ENCODE measurements at places on chromosomes 12 and 14. TPM values are rescaled to one million over a fixed set of nuclear protein-coding genes. Genes with fewer than 3 reads are reported as not detected.

DNA sequence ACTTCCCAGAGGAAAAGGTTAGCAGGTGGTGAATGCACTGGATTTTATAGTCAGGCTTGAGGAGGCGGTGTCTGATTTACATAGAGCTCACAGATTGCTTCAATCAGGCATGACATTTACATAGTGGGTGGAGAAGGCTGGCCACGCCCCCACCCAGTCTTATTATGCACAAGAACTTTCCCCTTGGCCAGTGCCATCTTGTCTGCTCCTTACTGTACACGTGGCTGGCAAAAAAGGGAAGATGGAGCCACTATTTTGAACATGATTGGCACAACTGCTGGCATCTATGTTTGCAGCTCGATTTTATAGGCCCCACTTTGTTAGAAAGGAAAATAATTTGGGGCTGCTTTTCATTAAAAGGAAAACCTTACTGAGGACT is 10.9 kb upstream of the LGMN start:
- peaks cover 49% of the 10 kb centered on the region for H3K27me3 ChIP-seq
- H3K36me3 ChIP-seq: no peaks in the 10 kb centered on the region
- H3K4me1 ChIP-seq: peaks cover 7% of the 10 kb centered on the region
- no peak overlapping the region for H3K4me3 ChIP-seq

DNA sequence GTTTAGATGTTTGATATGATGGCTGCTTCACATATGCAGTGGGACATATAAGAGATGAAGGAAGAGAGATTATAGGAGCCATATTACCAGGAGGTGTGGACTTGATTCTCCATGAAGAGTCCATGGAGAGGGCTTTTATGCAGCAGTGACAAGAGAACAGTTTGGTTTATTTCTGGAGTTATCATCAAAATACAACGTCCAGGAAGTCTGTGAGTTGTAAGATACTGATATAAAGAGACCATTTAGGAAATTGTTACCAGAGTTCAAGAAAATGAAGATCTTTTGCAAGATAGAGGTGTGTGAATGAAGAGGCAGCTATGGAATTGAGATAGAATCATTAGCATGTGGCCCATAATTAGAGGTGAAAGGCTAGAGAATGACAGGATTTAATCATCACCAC is 431.7 kb downstream of the NPAS3 start:
- H3K4me1 ChIP-seq: no peaks in the 10 kb centered on the region
- DNase-seq: no peak
- no peak overlapping the region for H3K27ac ChIP-seq
- H3K27me3 ChIP-seq: no peaks in the 10 kb centered on the region
- H3K4me3 ChIP-seq: no peak overlapping the region

- H3K4me1 ChIP-seq: peaks cover 55% of the 10 kb centered on the region
- H3K27ac ChIP-seq: peak overlapping the region; percentile 91
- peaks cover 8% of the 10 kb centered on the region for H3K36me3 ChIP-seq
- no peak for DNase-seq
Measured at GRCh38 chr12:68641138-68641537, 30.4 kb downstream of the RAP1B start.

GRCh38 chr14:55454264-55455002 is 14.0 kb upstream of the TBPL2 start:
- H3K36me3 ChIP-seq: no peaks in the 10 kb centered on the region
- no peak overlapping the region for H3K27ac ChIP-seq
- peaks cover 12% of the 10 kb centered on the region for H3K27me3 ChIP-seq
- no peak overlapping the region for H3K4me3 ChIP-seq
- peaks cover 17% of the 10 kb centered on the region for H3K4me1 ChIP-seq

Gene PROX2
- 1.5 TPM for total RNA-seq

Gene HOXC9
- total RNA-seq: not detected

Gene IL31
- not detected for total RNA-seq

Gene OVCH1
- total RNA-seq: not detected
